Lung (tissue), 17 donors: ENCODE measurements at places on chromosomes 16 and 17.

- no peak for DNase-seq
These were observed 5.0 kb downstream of the SLC6A2 start for GRCh38 chr16:55660828-55661227.

GRCh38 chr16:85667261-85667660, 21.5 kb downstream of the GINS2 start:
- DNase-seq: no peak

GRCh38 chr16:50534958-50535357, 13.2 kb upstream of the NKD1 start:
- DNase-seq: no peak

GRCh38 chr17:35298639-35299038, 55.8 kb downstream of the SLFN5 start:
- DNase-seq: no peak

DNA sequence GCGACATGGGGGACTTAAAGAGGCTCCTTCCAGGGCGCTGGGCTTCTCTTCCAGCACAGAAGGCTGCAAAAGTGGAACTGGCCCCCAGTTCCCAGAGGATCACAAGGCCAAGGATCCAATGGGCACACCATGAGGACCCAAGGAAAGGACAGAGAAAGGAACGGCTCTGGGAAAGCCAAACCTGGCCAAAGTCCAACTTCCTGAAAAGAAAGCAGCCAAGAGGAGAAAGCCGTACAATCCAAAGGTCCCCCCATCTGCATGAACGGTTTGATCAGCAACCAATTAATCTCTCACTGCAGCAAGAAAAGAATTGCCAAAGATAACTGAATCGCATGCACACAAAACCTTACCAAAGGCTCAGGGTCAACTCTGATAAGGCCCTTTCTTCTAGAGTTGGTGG, 19.8 kb upstream of the ICAM2 start:
- DNase-seq: no peak

GRCh38 chr16:2212362-2213324, 2.0 kb upstream of the BRICD5 start:
- DNase-seq: no peak

DNA sequence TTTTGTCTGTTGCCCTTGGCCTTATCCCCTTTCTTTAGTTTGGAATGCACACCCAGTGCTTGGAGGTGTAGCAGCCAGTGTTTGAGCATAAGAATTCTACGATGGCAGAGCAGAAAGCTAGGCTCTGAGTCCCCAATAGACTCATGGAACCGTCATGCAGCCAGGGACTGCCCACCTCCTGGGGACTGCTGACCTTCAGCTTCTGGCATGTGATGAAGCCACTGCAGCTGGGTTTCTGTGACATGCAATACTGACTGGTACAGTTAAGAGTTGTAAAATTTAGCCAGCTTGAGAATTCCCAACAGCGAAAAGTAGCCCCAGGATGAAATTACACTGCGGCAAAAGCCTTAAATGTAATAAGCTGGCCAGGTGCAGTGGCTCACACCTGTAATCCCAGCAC, 9.0 kb upstream of the MAP3K14 start:
- DNase-seq: no peak

GRCh38 chr17:40541060-40541872, 24.0 kb downstream of the CCR7 start:
- no peak for DNase-seq

- DNase-seq: no peak
These were observed 71.1 kb downstream of the TMEM114 start for GRCh38 chr16:8519179-8519578.

DNA sequence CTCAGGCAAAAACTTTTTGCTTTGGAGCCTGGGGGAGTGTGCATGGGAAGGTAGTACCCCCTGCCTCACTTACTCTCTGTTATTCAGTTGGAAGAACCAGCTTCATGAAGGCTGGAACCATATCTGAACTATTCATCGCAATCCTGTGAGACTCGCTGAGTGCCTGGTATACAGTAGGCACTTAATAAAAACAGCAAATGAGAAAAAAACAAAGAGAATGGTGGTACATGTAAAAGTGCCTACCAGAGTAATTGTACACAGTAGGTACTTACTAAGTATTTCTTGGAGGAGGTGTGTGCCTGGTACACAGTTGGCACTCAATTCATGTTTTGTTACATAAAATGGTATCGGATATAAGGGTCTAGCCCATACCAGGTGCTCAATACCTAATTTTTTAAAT, 75.2 kb downstream of the MYH11 start:
- no peak for DNase-seq

DNA sequence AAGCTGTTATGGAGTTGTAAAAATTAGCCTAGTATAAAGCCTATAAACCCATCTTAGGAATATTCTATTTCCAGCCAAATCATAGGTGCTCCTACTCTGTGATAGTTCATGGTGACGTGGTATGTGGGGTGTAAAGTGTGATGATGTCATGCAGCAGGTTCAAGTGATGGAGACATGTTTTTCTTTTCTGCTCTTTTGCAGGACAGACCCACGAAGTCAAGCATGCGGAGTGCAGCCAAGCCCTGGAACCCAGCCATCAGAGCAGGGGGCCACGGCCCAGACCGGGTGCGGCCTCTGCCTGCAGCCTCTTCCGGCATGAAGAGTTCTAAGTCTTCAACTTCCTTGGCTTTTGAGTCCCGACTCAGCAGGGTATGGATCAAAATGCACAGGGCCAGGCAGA, 87.3 kb downstream of the SPECC1 start:
- no peak for DNase-seq

DNA sequence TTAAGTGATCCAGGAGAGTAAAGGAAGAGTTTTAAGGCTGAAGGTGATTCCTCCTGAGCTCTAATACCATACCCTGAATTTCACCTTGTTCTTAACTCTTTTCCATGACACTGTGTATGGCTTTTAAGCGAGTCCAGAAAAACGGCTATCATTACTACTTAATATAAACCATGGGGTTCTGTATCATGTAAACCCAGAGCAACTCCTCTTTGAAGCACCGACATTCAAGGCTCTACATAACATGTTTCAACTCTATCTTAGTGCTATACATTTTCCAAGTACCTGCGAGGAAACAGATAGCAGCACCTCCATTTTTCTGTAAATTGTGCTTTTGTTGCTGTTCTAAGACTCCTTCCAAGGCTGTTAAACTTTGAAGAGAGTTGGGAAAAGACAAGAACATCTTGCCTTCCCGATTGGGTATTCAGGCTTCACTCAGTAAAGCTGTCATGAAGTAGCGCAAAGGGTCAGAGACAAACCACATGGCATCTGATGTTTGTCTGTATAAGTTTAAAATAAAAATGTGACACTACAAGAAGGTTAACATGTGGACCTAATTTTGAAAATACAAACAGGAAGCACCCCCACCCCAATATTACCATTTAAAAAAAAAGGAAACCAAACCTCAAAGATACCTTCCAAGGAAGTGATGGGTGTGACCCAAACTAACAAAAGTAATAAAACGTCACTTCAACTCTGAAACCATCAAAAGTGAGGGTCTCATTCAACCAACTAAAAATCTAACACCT, 3.9 kb downstream of the STAT5B start:
- no peak for DNase-seq

DNA sequence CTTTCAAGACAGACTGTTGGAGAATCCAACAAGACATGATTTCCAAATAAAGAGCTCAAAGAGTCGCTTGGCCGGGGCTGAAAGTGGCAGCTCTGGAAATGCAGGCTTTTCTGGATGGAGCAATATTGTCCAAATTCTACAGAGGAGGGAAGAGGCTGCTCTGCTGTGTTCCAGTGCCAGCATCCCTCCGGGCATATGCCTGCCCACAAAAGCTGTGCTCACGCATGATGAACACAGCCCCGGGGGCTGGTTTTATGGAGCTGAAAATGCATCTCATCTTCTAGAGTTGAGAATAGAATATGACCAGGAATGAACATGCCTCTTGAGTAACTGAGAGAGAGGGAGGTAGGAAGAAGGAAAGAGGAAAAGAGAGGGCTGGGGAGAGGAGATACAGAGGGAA, 74.7 kb upstream of the TOX3 start:
- no peak for DNase-seq
